A172 (cell line): ENCODE measurements at places on chromosomes 7 and 10. TPM values are rescaled to one million over a fixed set of nuclear protein-coding genes. Genes with fewer than 3 reads are reported as not detected.

DNA sequence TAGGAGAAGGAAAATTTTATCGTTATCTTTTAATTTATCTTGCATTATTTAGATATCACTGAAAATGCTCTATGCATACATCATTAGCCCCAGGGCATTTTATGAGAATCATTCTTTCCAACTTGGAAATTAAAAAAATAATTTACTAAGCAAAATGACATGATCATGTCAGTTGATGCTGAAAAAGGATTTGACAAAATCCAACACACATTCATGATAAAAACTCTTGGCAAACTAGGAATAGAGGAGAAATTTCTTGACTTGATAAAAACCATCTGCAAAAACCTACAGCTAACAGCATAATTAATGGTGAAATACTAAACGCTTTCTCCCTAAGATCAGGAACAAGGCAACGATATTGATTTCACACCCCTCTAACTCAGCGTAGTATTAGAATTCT is 40.2 kb upstream of the RSU1 start:
- DNase-seq, result no peak

- DNase-seq, result no peak
These were observed 11.4 kb upstream of the OAT start for GRCh38 chr10:124430077-124430476.

- DNase-seq, result peak; percentile 58
These were observed 27.1 kb downstream of the PRLHR start for GRCh38 chr10:118568327-118568848.

GRCh38 chr7:585229-585711 is 65.6 kb upstream of the PDGFA start:
- no peak for DNase-seq

DNA sequence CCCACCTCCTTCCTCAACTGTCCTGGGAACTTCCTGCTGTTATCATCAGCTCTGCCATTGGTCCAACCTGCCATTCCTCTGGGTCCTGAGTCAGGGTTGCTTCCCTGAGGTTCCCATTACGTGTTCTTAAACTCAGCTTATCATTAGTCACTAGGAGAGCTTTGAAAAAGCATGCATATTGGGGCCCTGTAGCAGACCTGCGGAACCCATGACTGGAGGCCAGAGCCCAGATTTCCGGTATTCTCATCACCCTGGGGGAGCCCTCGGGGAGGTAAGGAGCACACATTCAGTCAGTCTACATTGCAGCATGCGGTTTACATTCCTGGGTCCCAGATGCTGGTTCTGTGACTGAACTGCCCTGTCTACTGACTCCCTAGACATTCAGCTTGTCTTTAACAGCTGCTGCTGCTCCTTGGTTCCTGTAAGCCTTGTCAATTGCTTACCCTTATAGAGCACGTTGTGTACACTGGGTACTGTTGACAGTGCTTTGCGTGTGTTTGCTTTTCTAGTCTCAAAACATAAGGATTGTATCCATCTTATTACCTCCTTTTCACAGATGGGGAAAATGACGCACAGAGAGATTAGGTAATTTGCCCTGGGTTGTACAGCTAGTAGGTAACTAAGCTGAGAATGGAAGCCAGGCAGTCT is 12.8 kb downstream of the CDHR3 start:
- peak; percentile 44 for DNase-seq

- peak; percentile 3 for DNase-seq
These were observed 267.5 kb downstream of the CELF2 start for GRCh38 chr10:11285171-11285570.

DNA sequence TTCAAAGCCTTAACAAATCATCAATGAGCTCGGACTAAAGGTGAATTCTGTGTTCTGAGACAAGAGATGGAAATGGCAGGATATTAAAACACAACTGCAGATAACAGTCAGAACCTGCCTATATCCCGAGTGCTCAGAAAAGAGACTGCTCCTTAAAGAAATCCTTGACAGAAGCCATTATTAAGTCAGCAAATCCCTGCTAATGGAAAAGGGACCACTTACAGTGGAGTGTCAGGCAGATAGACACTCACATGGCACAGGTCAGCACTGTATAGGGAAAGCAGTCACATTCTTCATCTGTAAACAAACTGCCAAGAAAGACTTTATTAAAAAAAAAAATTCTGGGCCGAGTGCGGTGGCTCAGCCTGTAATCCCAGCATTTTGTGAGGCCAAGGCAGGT is 147.5 kb upstream of the LRRTM3 start:
- DNase-seq, result no peak

- peak; percentile 21 for DNase-seq
These were observed 41.6 kb upstream of the GTF2IRD1 start for GRCh38 chr7:74412056-74412455.

DNA sequence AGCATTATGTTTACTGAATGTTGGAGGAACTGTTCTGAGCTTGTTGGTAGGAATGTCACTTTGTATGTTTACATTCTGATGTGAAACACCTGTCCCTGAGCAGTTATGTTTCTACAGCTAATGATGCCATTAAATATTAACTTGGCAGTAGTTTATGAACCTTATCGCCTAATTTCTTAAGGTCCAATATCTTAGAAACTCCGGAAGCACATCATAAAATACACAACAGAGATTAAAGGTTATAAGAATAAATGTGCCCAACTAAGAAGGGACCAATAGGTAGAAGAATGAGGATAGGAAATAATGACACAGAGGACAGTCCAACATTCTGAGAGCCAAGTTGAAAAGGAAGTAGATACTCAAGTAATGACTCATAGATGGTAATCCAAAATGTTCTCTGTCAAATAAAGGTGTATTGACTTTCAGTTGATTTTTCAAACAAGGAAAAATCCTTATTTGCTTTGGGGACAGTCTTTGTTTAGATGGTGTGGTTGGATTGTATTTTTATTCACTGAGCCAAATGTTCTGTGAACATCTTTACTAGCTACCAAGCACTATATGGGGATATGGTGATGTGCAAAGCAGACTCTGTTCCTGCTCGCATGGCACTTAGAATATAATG is 31.9 kb downstream of the LCOR start:
- peak; percentile 85 for DNase-seq

DNA sequence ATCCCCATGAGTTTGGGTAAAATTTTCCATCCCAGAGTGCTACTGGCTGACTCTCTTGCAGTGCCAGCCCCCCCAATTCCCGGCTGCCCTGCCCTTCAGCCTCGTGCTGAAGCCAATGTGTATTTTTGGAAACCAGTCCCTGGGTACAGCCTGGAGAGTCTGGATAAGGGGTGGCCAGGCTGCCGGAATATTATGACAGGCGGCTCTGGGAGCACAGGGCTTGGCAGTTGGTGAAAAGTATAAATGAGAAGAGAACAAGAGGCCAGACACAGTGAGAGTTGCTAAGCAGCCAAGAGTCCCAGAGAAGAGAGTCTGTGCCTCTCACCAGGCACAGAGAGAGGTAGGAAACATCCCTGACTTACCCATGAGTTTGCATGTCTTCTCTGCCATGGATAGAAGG is 53.6 kb downstream of the TMEM130 start:
- no peak for DNase-seq

The PLEKHS1 gene
- 0.31 TPM in 1 of 2 replicates, not detected in the other for total RNA-seq

The ARMC3 gene
- 0.31 and 0.57 TPM in 2 replicates for total RNA-seq

The ZP3 gene
- 3.9 and 12.1 TPM in 2 replicates for total RNA-seq

The CUZD1 gene
- not detected in 2 replicates for total RNA-seq
